ENCODE measurements at places on chromosomes 4 and X.

GRCh38 chr4:142549248-142549647 lies 296.9 kb downstream of the INPP4B start:
- no peak for DNase-seq

GRCh38 chr4:90318193-90318592 lies 191.0 kb downstream of the CCSER1 start:
- DNase-seq: peak; percentile 83

- DNase-seq: no peak
These were observed 102.1 kb upstream of the AP1S2 start for GRCh38 chrX:15956681-15957080.

DNA sequence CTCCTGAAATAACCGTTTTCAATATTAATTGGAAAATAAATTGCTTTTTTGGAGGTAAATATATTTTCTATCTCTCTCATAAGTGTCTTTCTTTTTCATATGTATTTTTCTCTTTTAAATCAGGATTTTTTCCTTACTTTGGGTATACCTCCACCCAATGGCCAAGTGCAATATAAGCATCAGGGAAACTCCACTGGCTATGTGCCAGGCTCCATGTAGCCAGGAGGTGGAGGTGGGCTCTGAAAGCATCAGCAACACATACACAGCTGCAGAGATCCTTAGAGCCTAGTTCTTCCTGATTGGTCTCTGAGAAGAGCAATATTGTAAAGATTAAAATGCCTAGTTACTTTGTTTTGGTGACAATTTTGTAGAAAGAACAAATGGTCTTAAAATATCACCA lies 3.4 kb downstream of the GABRA2 start:
- no peak for DNase-seq

- no peak for DNase-seq
These were observed 3.8 kb downstream of the PLAC1 start for GRCh38 chrX:134654398-134655012.

- no peak for DNase-seq
These were observed 48.8 kb upstream of the RELL1 start for GRCh38 chr4:37734989-37735388.

DNA sequence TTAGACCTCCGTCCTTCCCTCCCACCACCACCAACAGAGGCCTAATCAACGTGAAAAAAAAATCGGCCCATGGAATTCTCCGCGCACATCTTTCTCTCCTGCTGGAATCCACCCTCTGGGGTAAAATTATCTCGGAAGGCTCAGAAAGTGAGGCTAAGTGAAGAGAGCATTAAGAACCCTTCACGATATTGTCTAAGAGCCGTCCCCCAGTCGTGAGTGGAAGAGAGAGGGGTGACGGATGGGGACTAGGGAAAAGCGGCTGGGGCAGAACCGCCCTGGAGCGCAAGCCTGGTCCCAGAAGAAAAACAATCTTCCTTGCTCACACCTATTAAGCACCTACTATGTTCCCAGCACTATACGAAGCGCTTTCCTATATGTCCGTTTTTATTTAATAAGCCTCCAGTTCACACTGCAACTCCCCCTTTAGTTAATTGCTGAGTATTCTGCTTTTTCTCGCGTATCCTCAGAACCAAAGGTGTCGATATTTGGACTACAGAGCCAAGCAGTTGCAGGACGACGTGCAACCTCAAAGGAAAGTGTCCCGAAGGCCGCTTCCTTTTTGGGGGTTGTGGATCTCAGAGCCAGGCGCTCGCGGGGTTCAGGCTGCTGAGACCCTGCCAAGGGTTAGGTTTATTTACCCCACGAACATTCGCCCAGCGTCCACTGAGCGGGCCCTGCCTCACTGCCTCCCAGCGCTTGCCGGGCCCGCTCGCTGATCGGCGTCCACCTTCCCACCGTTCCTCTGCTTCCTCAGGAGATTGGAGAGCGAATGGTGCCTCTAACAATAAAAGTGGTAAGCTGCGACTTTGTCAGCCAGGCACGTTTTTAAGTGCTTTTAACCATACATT lies 889 bp downstream of the MGARP start:
- no peak for DNase-seq

DNA sequence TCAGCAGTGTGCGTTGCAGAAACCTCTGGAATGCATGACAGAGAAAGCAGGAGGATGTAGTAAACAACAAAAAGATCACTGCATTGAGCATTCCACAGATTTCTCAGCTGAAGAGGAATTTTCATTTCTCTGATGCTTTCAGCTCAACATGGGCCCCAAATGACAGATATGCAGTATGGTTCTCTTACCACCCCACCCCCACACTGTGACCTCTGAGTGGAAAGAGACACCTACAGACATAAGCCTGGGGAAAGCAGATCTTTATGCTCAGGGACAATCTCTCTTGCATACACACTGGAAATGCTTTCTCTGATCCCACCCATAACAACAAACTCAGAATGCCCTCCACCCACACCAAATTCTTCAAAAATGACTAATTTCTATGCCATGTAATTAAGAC lies 983.7 kb upstream of the LCORL start:
- peak; percentile 6 for DNase-seq

GRCh38 chr4:170589597-170590191 lies 499.9 kb upstream of the AADAT start:
- DNase-seq: no peak

- DNase-seq: no peak
These were observed 9.7 kb downstream of the TMPRSS11F start for GRCh38 chr4:68119921-68120320.

DNA sequence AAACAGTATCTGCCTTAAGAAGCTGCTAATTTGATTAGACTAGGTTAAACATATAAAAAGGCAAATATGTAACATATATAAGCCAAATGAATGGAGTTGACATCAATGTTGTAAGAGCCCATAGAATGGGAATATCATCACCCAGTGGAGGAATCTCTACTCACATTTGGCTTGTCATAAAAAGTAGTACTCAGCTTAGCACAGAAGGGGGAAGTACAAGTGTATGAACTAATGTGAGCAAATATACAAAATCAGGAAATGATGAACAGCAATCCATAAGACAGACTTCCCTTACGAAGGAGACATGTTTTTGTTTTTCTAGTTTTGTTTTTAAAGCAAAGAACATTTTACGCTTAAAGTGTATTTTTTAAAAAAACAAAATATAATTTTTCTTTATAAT lies 74.9 kb downstream of the MAB21L2 start:
- no peak for DNase-seq

GRCh38 chrX:81202943-81203342 lies 1.0 kb downstream of the SH3BGRL start:
- DNase-seq: no peak

DNA sequence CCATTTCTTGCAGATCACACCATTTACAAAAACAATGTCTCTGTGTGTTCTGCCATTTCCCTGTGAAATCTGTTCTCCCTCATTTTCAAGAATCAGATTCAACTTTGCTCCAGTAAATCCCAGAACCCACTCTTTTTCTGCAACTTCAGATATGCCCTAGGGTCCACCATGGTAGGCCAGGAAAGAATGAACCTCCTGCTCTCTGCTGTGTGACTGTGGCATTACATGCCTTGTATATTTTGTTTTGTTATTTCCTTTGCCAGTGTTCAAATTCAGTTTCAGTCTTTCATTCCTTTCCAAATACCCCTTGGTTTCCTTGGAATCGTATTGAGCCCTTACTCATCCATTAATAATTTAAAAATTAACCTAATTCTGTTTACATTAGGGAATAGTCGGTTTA lies 290.2 kb upstream of the VCX start:
- no peak for DNase-seq

- no peak for DNase-seq
These were observed 102.6 kb upstream of the PRKX start for GRCh38 chrX:3815896-3816664.

DNA sequence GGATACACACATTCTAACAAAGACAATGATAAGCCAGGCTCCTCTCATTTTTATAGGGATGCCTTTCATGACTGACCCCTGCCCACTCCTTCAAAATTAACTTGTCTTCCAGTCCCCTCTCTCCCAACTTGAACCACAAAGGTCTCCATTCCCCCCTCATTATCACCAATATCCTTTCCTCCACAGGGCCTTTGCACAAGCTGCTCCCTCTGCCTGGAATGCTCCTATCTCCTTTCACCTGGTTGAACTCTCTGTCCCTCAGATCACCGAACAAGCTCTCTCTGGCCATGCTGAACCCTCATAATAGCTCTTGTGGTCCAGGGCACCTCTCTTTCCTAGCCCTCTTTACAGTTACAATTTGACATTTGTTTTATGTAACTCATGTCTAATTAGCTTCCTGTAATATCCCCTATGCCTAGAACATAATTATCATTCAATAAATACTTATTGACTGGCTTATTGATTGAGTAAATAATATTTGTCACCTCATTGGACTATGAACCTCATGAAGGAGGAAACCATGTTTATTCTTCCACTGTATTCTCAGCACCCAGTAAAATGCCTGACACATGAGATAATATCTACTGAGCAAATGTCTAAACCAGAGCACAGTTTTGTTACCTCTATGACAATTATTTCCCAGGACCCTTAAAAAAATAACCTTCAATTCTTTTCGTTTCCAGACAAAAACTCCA lies 266.3 kb upstream of the RASGEF1B start:
- DNase-seq: no peak

GRCh38 chrX:33892670-33893069 lies 239.4 kb downstream of the FAM47A start:
- DNase-seq: no peak

- DNase-seq: no peak
These were observed 278 bp downstream of the CLOCK start for GRCh38 chr4:55546506-55546755.

DNA sequence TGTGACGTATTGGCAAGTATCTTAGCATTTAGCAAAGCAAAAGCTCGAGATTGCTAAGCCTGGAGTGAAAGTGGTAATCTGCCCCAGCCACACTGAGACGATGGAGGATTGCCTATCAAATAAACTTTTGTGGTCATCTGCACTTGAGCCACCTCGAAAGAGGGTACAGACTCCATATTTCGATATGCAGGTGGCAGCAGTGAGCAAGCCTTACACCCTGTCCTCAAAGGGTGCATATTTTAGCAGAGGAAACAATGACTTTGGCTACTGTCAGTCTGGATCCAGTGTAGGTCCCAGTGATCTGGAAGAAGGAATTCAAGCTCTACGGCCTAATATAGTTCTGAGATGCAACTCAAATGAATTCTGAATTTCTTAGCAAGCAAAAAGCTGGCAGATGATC lies 153.9 kb downstream of the ATG4A start:
- no peak for DNase-seq

- no peak for DNase-seq
These were observed 170.2 kb upstream of the PCDH18 start for GRCh38 chr4:137702512-137702911.

GRCh38 chrX:131910586-131910985 lies 112.5 kb upstream of the STK26 start:
- DNase-seq: no peak

GRCh38 chrX:12162420-12162819 lies 24.1 kb downstream of the FRMPD4 start:
- DNase-seq: no peak

GRCh38 chr4:99968330-99968729 lies 18.3 kb upstream of the H2AZ1 start:
- no peak for DNase-seq

DNA sequence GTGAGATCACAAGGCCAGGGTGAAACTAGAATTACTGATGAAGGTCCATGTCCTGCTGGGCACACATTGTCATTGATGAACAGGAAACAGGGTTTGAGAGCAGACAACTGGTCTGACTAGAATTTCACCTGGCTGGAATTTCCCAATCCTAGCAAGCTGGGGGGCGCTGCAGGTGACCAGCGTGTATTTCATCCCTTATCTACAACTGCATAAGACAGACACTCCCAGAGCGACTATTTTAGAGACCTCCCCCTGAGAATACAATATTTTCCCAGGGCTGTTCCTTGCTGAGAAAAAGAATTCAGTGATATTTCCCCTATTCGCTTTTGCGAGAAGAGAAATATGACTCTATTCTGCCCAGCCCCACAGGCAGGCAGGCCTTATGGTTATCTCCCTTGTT lies 432.6 kb upstream of the GALNT7 start:
- no peak for DNase-seq

GRCh38 chr4:152200511-152201333 lies 335.2 kb downstream of the FBXW7 start:
- no peak for DNase-seq

DNA sequence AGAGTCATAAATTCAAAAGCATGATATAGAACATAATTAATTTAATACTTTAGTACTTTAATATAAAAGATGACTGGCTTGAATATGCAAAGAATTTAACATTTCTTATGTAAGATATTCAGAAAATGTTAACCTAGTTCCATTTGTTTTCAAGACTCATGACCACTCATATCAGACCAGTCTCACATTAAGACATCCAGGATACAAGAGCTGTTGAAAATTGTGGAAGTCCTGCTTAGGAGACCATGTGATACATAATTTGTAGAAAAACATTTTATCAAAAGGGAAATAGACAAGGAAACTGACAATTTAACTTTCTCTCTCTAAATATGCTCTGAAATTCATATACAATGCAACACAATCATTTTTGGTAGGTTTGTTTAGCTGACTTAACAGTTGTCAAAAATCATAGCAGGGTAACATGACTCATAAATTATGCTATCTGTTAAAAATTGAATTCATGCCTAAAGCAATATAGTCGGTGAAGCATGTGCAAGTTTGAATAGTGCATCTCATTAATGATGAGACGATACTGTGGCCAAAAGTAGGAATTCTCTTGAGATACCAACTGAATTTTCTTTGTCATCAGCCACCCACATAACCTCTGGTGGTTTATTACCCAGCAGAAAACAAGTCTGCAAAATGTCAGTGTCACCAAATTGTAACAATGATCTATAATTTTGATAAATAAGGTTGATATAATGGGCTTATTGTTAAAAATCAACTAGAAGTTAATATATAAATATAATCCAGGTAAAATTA lies 211.4 kb downstream of the GASK1B start:
- no peak for DNase-seq

DNA sequence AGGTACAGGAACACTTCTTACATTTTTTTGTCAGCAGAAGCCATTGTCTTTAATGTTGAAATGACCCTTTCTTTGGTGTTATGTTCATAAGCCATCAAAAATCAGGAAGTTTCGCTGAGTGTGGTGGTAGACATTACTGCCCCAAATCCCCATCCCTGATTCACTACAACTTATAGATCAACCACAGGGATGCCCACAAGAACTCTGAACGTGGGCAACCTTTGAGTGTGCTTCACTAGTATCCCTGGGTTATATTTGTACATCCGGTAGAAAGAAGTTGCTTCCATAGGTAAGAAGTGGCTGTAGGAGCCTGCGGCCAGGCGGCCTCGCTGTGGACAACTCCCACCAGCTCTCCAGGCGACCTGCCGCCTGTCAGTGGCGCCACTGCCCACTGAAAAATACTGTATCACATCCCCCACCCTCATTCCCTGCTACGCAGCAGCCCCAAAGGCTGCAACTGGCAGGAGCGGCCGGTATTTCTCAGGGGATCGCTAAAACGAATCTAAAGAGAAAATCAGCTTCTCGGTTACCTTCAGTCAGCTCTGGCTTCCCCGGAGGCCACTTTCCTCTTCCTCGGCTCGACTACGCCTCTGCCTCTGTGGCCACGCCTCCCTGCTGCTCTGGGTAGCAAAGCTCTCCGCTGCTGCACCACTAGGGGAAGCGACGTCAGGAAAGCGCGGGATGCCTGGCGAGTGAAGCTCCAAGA lies 13.9 kb upstream of the ETDC start:
- peak; percentile 1 for DNase-seq
